Activated effector memory CD4-positive, alpha-beta T cell treated with Interleukin-2 at 50 U/mL for 16 hours (primary cell): ENCODE measurements at places on chromosomes 6 and 20.

GRCh38 chr6:156575361-156575760 is 201.8 kb upstream of the ARID1B start:
- no peak for DNase-seq

GRCh38 chr6:26307850-26308249 is 57.1 kb upstream of the BTN3A2 start:
- DNase-seq: no peak

- DNase-seq: no peak
These were observed 28.8 kb upstream of the GMPR start for GRCh38 chr6:16209539-16209938.

GRCh38 chr6:2866171-2866846 is 24.6 kb upstream of the SERPINB1 start:
- DNase-seq: no peak

DNA sequence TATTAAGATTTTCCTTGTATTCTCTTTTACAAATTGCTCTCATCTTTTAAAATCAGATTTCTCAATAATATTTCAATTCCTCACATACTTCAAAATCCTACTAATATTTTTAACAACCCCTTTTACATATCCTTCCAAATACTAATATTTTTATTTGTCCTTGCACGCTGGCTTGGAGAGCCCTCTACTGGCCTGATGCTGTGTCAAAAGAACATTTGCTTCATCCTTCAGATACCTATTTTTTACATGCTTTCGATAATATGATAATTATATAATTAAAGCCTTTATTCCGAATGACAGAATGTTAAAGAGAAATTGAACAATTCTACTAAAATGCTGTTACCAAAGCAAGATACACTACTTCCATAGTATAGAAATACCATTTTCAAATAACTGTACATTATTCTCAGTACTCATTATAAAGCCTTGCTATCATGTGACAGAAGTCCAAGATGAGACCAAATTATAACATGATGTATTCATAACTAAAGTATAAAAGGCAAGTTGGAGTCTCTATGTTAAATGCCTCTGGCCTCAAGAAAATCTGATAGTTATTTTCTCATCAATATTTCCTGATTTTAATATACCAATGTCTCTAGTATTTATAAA is 39.0 kb upstream of the PLN start:
- no peak for DNase-seq

- no peak for DNase-seq
These were observed 18.9 kb downstream of the SCGN start for GRCh38 chr6:25670793-25671513.
